ENCODE measurements at places on chromosomes 5 and 9. TPM values are rescaled to one million over a fixed set of nuclear protein-coding genes. Genes with fewer than 3 reads are reported as not detected.

DNA sequence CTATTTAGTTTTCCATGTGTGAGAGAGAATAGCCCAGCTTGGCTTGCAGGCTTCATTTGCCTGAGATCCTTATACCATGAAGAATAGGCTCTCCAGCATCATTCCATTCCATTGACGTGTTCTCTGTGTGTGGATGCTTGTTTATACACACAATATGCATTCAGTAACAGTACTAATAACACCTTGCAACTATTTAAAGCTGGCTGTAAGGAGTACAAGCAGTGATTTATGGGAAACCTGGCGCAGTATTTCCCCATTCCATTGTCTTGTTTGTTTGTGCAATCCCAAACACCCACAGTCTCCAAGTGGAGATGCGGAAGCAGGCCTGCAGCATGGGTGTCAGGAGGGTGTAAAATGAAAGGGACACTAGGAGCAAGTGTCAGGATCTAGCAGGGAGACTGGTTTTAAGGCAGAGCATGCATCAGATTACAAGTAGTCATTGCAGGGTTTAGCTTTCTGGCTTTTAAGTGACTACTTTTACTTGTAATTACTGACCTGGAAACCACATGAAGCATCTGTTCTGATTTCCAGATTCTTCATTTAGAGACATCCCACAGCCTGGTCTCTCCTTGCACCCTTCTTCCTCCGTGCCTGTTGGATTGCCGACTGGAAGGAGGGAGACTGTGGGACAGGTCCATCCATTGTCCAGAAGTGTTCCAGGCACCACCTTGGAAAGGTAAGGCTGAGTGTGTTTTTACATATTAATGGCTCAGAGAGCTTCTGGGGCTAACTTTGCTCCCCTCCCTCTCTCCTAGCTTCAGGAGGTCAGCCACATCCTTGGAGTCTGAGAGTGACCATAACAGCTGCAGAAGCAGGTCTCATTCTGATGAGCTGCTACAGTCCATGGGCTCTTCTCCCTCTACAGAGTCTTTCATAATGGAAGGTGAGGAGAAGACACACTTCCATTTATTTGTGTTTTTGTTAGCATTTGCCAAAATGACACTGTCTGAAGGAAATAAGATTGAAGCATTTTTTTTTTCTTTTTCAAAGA lies 241.6 kb downstream of the ARHGEF28 start:
- DNase-seq, result no peak
- H3K27ac ChIP-seq, result no peak overlapping the region
- H3K4me3 ChIP-seq, result no peak overlapping the region
- no peaks in the 10 kb centered on the region for H3K27me3 ChIP-seq

DNA sequence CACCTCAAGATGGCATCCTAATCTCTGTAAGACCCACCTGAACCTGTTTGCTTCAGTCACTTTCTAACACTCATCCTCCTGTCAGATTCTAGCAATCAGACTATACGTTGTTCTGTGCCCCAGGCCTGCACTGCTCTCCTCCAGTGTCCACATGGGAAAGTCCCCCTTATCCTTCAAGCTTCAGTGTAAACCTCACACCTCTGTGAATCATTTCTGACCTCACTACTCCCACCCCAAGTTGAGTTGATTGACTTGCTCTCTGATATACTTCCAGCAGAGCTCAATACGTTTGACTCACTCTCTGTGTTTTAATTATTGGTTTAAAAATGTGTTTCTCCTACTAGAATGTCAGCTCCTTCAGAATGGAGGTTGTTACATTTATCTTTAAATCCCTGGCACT lies 240.2 kb downstream of the FBXL17 start:
- H3K27me3 ChIP-seq, result no peaks in the 10 kb centered on the region
- no peaks in the 10 kb centered on the region for H3K4me1 ChIP-seq
- no peak for DNase-seq
- no peak overlapping the region for H3K4me3 ChIP-seq

DNA sequence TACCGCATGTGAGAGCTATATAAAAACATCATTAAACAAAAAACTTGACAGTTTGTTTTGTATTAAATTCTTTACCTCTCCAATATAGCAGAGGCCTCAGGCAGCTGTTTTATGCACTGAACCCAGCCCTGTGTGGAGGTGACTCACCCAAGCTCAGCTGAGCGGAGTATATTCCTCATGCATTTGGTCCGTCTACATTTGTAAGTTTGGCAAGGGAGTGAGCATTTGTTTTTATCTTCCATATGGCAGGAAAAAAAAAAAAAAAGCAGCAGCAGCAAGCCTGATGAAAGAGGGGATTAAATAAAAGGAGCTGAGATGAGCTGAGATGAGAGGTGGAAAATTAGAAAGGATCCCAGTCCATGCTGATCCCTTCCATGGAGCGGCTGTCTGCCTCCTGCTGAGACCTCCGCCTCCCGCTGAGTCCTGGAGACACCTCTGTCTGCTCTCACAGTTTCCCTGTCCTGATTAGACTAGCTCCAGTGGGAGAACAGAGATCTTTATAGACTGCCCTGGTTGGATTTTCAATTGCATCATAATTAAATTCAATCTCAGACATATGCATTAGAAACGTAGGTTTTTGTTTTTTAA lies 112.0 kb upstream of the CTNND2 start:
- no peaks in the 10 kb centered on the region for H3K36me3 ChIP-seq
- H3K27ac ChIP-seq, result no peak overlapping the region
- no peaks in the 10 kb centered on the region for H3K4me1 ChIP-seq
- DNase-seq, result no peak
- no peaks in the 10 kb centered on the region for H3K27me3 ChIP-seq

- no peaks in the 10 kb centered on the region for H3K36me3 ChIP-seq
- H3K27me3 ChIP-seq, result no peaks in the 10 kb centered on the region
- H3K27ac ChIP-seq, result no peak overlapping the region
- no peak overlapping the region for H3K4me3 ChIP-seq
- no peak for DNase-seq
These were observed 60.5 kb downstream of the GLDC start for GRCh38 chr9:6584881-6585597.

DNA sequence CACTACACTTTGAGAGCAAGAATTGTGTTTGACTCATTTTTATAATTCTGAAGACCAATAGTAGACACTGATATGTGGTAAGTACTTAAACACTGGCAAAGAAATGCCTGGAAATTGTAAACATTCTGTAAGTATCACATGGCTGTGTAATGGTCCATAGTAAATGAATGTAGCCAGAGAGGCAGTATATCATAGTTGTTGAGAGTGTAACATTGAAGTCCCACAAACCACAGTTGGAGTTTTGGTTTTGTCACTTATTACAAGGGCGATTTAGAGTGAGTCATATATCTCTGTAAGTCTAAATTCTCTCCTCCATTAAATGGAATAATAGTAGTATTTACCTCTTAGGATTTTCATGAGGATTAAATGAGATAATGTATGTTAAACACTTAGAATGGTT lies 181.1 kb upstream of the MEF2C start:
- no peak for DNase-seq
- H3K27me3 ChIP-seq, result no peaks in the 10 kb centered on the region
- H3K4me1 ChIP-seq, result no peaks in the 10 kb centered on the region
- no peaks in the 10 kb centered on the region for H3K36me3 ChIP-seq
- H3K27ac ChIP-seq, result no peak overlapping the region

DNA sequence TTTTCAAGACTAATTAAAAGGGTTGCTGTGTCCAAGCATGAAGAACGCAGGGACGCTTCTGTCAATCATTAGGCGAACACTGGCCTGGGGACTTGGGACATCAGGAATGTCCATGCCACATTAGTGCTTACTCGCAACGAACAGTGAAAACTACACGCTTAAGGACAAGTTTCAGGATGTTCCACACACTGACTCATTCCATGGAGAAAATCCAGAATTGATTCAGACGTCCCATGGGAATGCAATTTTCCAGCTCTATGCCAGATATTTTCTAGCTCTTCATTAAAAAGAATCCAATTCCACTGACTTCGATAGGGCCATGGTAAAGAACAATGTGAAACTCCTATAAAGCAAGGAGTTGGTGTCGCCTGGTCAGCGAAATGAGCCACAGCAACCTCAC lies 98.2 kb downstream of the CAMSAP1 start:
- no peaks in the 10 kb centered on the region for H3K27me3 ChIP-seq
- no peak overlapping the region for H3K4me3 ChIP-seq
- no peaks in the 10 kb centered on the region for H3K36me3 ChIP-seq
- DNase-seq, result no peak

DNA sequence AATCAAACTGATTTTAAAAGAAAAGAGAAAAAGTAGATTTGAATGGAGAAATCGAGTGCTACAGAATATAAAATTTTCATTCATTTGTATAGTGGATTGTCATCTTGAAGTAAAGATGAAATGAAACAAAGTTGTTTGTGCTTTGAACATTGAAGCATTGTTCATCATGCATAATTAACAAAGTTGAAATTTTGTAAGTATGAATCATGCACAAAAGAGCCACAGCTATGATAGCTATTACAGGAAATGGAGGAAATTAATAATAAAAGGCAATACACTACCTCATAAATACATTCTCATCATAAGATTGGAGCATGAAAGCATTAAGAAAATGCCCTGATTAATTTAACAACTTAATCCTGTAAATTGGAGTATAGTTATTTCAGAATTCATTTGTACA lies 153.4 kb upstream of the TLX3 start:
- no peaks in the 10 kb centered on the region for H3K4me1 ChIP-seq
- H3K4me3 ChIP-seq, result no peak overlapping the region
- no peaks in the 10 kb centered on the region for H3K27me3 ChIP-seq

MEIKIN gene
- total RNA-seq, result not detected

DNA sequence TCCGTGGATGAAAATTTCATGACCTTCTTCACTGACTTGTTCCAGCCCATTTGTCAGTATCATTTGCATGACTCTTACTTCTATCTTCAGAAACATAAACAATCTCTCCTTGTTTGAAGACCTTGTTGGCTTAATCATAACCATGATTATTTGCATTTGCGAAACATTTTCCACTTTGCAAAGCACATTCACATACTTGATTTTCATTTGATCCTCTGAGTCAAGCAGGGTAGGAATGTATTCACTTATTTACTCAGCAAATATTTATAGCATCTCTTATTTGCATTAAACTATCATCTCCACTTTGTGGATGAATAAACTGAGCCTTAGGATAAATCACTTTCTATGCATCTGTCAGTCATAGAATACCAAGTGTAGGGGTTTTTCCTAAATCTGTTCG lies 343.0 kb upstream of the SGCD start:
- no peaks in the 10 kb centered on the region for H3K27me3 ChIP-seq
- no peaks in the 10 kb centered on the region for H3K36me3 ChIP-seq
- H3K4me3 ChIP-seq, result no peak overlapping the region
- no peaks in the 10 kb centered on the region for H3K4me1 ChIP-seq
- no peak overlapping the region for H3K27ac ChIP-seq
- DNase-seq, result no peak

DNA sequence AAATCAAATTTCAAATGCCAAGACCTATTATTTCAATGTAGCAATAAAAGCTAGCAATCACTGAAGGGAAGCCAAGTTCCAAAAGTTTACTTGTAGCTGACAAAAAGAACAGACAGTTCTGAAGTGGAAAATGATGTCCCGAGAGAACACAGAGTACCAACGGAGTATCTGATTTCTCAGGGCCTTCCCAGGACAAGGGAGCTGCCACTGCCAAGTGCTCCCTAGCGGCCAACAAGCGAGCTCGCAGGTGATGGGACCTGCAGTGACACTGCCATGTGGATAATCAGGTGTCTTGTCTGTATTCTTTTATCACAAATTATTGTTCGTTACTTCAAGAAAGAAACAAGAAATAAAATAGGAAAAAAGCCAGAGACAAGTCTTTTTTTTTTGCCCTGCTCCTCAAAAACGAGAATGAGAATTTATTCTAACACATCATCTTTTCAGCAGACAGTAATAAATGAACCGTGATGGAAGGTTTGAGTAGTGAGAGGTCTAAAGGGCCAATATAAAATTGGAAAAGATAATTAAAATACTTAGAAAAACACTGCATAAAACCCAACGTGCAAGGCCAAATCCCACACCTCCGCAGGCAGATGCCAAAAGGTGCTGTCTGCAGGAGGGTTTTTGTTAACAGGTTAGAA lies 159.4 kb downstream of the MYO10 start:
- DNase-seq, result no peak
- no peaks in the 10 kb centered on the region for H3K36me3 ChIP-seq

DNA sequence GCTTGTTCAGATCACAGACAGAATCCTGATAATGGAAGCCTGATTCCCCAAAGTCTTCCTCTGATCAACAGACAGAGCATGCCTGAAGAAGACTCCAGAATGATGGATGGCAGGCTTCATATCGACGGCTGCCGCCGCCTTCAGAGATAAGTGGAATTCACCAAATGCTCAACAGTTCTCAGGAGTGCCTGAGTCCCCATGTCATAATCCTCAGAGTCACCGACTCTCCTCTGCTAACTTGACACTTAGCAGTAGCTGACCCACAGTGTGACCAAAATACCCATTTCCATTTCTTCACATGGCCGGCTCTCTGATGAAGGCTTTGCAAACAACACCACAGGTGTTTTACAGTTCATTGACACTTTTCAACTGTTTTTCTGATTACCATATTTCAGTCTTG lies 58.7 kb downstream of the PRDM6 start:
- no peaks in the 10 kb centered on the region for H3K27me3 ChIP-seq
- H3K36me3 ChIP-seq, result no peaks in the 10 kb centered on the region
- H3K4me3 ChIP-seq, result no peak overlapping the region
- H3K4me1 ChIP-seq, result no peaks in the 10 kb centered on the region
- H3K27ac ChIP-seq, result no peak overlapping the region

DIMT1 gene
- 38.2 TPM for total RNA-seq

DNA sequence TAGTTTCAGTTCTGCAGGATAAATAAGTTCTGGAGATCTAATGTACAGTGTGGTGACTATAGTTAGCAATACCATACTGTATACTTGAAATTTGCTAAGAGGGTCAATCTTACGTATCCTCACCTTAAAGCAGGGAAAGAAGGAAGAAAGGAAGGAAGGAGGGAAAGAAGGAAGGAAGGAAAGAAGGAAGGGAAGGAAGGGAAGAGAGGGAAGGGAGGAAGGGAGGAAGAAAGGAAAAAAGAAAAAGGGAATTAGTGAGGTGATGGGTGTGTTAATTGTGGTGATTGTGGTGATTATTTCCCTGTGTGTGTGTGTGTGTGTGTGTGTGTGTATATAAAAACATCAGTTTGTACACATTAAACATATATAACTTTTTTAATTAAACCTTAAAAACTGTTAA lies 242.6 kb upstream of the MSX2 start:
- no peak overlapping the region for H3K4me3 ChIP-seq
- H3K27ac ChIP-seq, result no peak overlapping the region
- H3K27me3 ChIP-seq, result no peaks in the 10 kb centered on the region
- no peak for DNase-seq
- H3K36me3 ChIP-seq, result no peaks in the 10 kb centered on the region
- no peaks in the 10 kb centered on the region for H3K4me1 ChIP-seq

SLC6A19 gene
- not detected for total RNA-seq

IL9 gene
- not detected for total RNA-seq
